Astrocyte of the hippocampus (primary cell): ENCODE measurements at places on chromosomes 1 and 21.
A peak's percentile ranks its signal among the peaks of the same experiment; 100 is the strongest.

DNA sequence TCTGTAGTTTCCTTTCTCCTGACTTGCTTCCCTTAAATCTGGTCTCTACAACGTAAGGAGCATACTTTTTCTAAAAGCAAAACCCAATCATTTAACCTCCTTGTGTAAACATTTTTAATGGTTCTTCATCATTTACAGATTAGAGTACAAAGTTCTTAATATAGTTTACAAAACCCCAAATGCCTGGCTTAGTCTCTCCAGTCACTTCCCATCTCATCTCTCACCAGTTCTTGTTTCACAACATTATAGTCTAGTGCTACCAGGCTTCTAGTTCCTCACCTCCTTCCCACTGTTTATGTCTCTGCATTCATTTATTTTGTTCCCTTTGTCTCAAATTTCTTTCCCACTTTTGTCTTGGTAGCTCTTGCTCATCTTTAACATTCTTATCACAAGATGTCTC, 168.4 kb downstream of the FASLG start:
- DNase-seq = no peak

GRCh38 chr1:66705110-66705509, 47.1 kb upstream of the DYNLT5 start:
- DNase-seq = no peak

GRCh38 chr1:7518411-7518810, 252.7 kb upstream of the VAMP3 start:
- no peak for DNase-seq

DNA sequence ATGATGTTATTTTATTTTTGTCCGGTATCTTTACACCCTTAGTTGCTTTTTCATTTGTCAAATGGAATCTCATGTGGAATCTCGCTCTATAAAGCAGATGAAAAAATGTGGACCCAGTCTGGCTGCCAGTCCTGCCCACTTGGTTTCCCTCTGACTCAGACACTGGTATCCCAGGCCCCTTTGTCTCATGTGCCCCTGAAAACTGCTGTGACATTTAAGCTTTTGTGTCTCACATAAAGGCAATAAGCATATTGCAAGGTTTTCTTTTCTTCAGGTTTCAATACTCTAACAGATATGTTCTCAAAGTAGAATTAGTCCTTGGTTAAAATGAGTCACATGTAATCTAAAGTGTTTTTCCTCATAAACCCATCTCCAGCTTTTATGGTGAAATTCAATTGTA, 183.3 kb downstream of the ST6GALNAC3 start:
- DNase-seq = peak; percentile 55

DNA sequence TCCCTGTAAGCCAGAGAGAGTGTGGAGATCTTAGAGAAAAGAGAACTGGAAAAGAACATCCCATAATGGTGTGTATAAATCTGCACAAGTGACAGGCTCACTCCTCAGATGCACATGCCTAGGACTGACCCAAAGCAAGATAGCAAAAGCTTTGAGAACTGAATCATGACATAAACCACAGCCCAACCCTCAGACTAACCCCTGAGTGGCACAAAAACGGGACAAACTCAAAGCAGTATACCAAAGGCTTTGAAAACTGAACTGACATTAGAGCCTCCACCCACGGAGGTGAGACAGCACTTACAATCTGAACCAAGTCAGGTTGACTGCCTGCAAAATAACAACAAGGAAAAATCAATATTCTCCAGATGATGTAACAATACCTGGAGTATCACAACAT, 70.8 kb downstream of the TIAM1 start:
- DNase-seq = no peak

DNA sequence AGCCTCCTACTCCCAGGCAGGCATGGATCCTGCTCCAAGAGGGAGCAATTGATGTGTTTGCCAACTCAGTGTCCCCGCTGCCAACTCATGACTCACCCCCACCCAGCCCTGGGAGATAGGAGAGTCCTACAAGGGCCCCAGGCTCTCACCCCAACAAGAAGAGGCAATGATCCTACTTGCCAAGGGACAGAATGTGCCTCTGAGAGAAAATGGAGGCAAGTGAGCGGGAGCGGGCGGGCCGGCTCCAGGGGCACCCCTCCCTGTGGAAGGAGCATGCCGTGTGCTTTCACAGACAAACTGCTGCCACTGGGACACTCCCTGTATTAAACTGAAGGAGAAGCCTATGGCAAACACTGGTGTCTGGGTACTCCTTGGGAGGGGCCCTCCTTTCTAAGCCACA, 16.7 kb downstream of the PKP1 start:
- peak; percentile 61 for DNase-seq

DNA sequence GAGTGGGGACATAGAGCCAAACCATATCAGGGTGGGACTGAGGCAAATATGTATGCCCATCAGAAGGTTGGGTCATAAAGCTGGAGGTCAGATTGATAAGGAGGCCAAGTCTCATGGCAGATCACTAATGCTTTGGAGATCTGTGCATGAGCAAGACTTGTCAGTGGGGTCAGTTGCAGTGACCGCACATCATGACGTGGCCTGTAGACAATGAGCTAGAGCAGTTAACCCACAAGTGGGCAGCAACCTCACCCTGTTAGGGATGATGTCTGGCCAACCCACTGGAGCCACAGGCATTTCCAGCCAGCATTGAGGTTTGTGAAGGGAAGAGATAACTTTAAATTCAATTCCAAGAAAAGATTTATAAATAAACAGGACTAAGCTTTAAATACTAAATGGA, 66.7 kb downstream of the XCL1 start:
- DNase-seq = peak; percentile 90

GRCh38 chr1:99590578-99591209, 55.2 kb upstream of the PALMD start:
- DNase-seq = peak; percentile 91

DNA sequence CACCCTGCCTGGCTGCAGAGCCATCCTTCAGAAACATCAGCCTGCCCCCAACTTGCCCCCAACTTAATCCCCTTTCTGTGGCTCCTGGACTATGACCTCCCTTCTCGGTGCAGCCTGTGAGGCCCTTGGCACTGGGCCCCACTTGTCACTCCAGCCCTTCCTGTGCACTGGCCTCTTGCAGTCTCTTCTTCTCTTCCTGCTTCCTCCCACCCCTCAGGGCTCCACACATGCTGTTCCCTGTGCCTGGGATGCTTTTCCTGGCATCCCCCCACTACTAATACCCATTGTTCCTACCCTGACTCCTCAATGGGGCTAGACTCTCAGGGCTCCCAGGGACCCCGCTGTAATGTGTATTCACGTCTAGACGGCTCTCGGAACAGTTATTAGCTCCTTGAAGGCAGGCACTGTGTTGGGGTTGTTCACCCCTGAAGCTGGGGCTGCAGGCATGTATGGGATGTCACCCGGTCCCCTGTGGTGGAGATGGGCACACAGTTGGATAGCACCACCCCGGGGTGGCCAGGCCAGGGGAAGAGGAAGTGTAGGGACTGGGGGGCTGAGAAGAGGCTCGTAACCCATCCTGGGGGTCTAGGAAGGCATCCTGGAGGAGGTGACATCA, 4.5 kb downstream of the LDLRAD1 start:
- DNase-seq = no peak

- peak; percentile 52 for DNase-seq
These were observed 29.3 kb downstream of the TNNT2 start for GRCh38 chr1:201348211-201348566.

DNA sequence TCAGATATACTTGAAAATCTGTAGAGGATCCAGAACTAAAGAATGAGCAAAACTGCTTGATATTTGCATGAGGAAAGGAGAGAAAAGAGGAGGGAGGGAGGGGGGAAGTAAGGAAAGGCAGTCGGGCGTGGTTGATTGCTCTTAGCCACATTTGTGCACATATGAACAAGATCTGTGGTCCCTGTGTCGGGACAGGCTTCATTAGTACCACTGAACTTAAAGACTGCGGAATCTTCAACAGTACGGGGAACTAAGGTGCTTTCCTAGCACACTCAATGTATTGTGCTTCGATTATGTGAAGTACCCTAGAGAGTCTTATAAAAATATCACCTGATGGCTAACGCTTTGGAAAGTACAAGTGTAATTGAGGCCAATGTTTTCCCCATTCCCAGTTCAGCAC, 59.9 kb downstream of the ZBTB18 start:
- DNase-seq = no peak

DNA sequence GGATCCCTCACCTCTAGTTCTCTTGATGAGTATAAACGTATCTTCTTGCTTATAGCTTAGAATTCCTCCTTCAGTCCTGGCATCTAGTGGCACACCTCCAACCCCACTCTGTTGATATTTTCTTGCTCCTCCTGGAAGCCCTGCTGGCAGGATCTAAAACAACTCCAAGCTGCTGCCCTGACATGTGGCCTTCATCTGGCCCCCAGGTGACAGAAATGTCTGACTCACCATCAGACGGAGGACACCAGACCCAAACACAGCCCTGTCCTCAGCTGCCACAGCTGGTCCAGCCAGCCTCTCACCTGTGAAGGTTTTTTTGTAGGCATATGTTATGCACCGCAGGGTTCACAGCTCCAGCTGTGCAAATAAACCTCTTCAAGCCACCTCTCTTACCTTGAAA, 53.4 kb downstream of the KRTAP19-8 start:
- no peak for DNase-seq

DNA sequence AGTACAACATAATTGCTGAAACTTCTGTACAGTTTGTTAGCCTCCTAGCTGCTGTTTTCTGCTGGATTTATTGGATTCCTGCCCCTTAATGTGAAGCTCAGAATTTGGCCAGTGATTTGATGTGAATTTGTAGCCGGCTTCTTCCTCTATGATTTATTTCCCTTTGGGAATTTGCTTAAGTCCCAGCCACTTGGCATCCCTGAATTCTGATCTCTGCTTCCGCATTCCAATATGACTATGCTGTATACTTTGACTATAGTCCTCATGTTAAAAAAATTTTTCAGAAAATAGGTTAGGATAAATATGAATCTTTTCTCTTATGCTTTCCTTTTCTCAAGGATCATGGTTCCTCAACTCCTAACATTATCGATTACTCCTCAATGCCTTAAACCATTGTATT, 12.4 kb upstream of the LRIF1 start:
- DNase-seq = no peak

- DNase-seq = peak; percentile 87
These were observed 45.5 kb downstream of the TGFB2 start for GRCh38 chr1:218390618-218391017.

DNA sequence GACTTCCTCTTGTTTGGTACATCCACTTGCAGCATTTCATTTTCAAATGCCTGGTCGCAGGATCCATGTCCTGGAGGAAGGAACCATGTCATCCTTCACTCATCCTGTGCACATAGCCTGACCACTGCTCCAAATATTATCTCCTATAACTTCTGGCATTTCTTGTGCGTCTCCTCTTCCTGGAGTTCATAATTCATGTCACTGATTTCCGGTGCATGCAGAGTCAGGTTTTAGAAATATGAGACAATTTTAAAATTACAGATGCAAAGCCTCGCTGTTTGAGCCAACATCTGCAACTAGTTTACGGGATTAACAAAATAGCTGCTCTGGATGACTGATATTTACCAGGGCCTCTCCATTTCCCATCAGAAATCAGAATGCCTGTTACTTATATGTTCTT, 268.1 kb downstream of the DNM3 start:
- no peak for DNase-seq
